CD4-positive, alpha-beta T cell treated with Interleukin-17A for 1 hour (primary cell): ENCODE measurements at places on chromosomes 13 and 19.

GRCh38 chr13:23848019-23848418 lies 41.2 kb downstream of the MIPEP start:
- DNase-seq = no peak

DNA sequence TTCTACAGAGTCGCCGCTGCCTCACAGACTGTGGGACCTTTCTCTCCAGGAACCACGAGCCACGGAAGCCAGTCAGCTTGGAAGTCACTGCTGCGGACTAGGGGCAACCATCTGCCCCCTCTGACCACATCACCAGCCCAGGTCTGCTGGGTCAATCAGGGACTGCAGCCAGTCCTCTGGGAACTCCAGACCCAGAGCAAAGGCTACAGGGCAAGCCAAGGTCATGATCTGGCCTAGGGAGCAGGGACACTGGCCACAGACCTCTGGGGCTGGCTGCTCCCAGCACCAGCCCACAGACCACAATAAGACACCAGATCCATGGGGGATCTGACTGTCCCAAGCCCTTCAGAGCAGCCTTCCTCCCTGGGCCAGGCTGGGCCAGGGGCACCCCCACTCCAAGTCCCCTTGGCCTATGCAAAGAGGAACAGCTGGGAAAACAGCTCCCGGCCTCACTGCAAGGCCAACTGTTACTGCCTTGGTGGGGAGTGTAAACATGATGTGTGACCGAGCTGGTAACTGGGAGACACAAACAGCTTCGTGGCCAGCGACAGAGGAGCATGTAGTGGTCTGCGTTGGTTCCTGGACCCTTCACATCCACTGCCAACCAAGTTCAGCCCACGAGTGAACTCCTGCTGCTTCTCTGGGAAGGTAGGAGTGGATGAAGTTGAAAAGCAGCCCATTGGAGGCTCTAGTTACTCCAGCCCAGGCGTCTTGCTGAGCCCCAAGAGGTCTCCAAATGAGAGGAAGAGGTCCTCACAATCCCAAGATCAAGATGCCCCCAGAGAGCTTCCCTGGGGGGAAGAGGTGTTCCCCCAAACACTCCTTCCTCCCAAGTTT lies 1.5 kb downstream of the AKT2 start:
- no peak for DNase-seq

- no peak for DNase-seq
These were observed 8.7 kb downstream of the GPR32 start for GRCh38 chr19:50778906-50779430.

DNA sequence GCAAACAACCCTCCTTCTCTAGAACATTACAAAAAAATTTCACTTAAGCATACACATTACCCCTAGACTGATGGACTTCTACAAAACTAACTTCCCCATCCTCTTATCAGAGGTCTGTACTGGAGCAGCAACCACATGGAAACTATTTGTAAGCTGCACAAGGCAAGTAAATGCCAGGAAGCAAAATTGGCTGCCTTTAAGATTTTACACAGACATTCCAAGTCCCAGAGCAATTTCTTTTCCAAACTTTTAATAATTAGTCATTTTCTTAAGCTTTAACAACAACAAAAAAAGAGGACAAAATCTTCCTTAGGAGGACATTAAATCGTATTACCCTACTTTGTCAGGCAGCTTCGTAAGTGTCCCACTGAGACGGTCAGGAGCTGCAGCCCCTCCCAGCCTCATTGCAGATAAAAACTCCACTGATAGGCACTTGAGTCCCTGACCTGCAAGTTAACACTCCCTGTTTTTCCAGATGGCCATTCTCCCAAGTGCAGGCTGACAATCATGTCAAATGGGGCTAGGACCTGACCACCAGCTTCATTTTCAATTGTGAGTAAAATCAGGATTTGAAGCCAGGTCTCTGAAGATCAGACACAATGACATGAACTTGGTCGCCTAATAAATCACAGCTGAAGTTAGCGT lies 680.1 kb downstream of the DIAPH3 start:
- no peak for DNase-seq

DNA sequence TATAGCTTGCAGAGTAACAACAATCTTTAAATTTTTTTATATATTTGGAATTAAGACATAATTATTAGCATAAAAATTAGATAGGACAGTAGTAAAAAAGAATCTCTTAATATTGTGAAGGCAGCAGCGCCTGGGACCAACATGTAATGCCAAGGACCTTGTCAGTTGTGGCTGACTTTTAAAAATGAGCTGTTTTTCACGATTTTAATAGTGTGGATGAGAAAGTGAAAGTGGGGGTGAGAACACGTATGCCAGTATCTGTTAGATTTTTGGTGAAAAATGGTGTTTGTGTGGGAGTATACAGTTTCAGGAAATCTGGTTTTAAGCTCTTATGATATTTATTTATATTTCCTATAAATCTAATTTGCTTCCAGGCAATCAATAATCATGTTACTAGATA lies 125.2 kb downstream of the LMO7 start:
- DNase-seq = peak; percentile 38

- no peak for DNase-seq
These were observed 573 bp upstream of the ERCC5 start for GRCh38 chr13:102845289-102845629.
